GM23248 (cell line): ENCODE measurements at places on chromosomes 13 and 19.

- peak; percentile 69 for DNase-seq
- H3K4me1 ChIP-seq = peaks cover 23% of the 10 kb centered on the region
- H3K27me3 ChIP-seq = no peaks in the 10 kb centered on the region
- peak overlapping the region; percentile 86 for H3K4me3 ChIP-seq
- H3K36me3 ChIP-seq = peaks cover 15% of the 10 kb centered on the region; the same call in 1 of the 2 replicates
Measured at GRCh38 chr19:57351867-57352266, 796 bp downstream of the ZNF304 start.

DNA sequence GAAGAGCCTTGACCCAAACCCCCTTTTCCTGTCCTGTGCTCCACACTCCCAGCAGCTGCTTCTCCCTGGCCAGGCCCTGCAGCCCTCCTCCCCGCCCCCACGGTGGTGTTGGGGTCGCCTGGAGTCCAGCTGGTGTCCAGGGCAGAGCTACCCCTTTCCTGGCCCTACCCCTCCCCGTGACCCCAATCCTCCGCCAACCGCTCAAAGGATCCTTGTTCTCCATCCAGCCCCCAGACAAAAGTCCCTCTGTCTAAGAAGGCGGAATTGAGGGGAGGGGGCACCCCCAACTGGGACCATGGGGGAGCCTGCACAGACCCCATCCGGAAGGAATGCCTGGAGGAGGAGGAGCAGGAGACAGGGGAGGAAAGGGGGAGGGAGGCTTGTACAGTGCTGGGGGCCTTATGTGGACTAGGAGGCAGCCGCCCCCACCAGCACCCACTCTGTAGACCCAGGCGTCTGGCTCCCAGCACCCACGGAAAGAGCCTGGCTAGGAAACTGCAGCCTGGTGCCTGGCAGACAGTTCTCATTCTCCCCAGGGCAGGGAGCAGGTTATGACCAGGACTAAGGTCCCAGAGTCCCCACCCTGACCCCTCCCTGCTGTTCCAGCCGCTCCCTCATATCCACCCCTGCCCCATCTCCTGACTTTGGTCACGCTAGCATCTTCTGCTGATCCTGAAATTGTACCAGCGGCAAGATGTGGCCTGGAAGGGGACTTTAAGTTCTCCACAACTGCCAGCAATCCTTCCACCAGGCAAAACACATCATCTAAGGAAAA is at the start of gene FXYD3:
Gene FXYD3 (plus strand): TSS at position 647 of the 775 bp plus-strand sequence. CDS start 3,554 bp downstream, outside the sequence.
- H3K27me3 ChIP-seq = peaks cover 6% of the 10 kb centered on the region; the same call in 1 of the 2 replicates
- H3K27ac ChIP-seq = no peak within 1 kb of the TSS
- H3K4me3 ChIP-seq = no peak within 1 kb of the TSS
- no peak for DNase-seq
- H3K4me1 ChIP-seq = peaks cover 2% of the 10 kb centered on the region; the same call in 1 of the 2 replicates

- H3K27me3 ChIP-seq = no peaks in the 10 kb centered on the region
- DNase-seq = peak; percentile 55
- H3K36me3 ChIP-seq = peaks cover 3% of the 10 kb centered on the region; the same call in 1 of the 2 replicates
- H3K4me1 ChIP-seq = peaks cover 5% of the 10 kb centered on the region; the same call in 1 of the 2 replicates
Measured at GRCh38 chr19:44869733-44870470, 21.2 kb upstream of the TOMM40 start.

GRCh38 chr13:88068316-88068715 is 397.1 kb downstream of the SLITRK5 start:
- no peaks in the 10 kb centered on the region for H3K27me3 ChIP-seq
- H3K4me1 ChIP-seq = no peaks in the 10 kb centered on the region

DNA sequence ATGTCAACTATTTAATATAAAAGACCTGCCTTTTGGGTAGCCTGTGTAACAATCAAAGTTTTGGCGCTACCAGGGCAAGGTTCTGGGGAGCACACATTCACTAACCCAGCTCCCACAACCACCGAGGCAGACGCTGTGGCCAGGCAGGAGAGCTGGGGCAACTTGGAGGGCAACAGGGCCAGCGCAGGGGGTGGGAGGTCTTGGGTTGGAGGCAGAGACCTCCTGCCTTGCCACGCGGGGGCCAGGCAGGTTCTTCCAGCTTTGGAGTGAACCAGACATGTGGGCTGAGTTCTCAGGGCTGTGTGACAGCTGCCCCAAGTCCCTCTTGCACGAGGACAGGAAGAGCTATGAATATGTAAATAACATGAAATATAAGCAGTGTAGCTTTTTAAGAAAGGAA is 30.3 kb upstream of the MCF2L start:
- no peak overlapping the region for H3K27ac ChIP-seq
- H3K36me3 ChIP-seq = no peaks in the 10 kb centered on the region
- no peak overlapping the region for H3K4me3 ChIP-seq
- DNase-seq = no peak
